ENCODE measurements at places on chromosomes 3 and 15.

DNA sequence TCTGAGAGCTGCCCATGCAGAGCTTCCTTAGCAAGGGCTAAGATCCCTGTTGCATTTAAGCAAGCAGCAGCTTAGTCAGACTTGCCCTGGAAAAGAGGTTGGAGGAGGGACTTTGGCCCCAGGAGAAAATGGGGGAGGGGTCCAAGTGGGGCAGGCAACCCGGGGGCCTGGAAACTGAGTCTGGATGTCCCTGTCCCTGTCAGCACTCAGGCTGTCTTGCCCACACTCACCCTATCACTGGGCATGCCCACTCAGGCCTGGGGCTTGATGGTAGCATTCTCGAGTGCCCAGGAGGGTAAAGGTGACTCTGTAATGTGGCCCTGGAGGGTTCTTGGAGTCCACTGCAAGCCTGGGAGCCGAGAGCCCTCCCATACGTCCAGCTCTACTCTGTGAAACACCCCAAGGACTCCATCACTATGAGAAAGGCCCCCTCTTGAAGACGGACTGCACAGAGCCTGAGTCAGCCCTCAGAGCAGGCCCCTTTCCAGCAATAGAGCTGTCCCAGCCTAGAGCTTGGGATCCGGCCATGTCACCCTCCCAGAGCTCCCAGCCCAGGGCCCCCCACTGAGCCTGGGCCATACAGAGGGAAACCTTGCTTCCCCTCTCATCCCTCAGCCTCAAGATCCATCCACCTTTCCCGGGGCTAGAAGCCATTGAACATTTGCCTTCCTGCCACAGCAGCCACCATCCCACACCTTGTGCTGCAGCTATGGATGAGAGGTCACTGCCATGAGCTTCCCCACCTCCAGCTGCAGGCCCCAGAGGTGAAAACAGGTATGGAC is 13.4 kb downstream of the MYL3 start:
- no peak for DNase-seq

- DNase-seq, result no peak
Observed at GRCh38 chr3:184911570-184911969, 99.6 kb downstream of the VPS8 start.

GRCh38 chr3:124760601-124761000 is 30.3 kb downstream of the UMPS start:
- DNase-seq, result no peak

DNA sequence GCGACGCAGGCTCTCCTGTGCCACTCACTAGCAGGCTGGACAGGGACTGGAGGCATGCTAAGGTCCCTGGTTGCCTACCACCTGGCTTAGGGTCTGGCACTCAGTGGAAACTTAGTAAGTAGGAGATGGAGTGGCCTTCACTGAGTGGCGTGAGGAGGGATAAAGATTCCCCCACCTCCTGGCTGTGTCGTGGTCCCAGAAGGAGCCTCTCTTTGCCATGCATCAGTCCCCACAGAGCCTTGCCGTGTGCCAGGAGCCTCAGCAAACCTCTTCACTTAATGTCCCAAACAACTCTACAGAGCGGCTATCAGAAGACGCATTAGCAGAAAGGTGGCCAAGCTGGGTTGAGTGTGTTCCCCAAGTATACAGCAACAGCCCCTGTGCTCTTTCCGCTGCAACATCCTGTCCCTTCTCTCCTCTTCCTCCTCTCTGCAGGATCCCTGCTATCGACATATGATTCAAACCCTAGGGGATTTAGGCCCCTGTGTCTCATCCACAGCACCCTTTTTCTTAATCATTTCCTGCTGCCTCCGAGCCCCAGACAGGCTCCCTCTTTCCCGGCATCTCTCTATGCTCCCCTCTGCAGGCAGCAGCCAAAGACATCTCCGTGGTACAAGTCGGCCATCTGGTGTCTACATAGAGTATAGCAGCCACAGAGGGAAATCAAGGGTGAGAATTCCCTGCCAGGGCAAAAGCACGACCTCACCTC is 66.7 kb downstream of the SLC6A1 start:
- DNase-seq, result no peak

- DNase-seq, result no peak
Observed at GRCh38 chr15:82647045-82647834, at the start of gene CPEB1. CPEB1 (minus strand) TSS chr15:82647363; CDS start chr15:82628459, 18,904 bp downstream.

DNA sequence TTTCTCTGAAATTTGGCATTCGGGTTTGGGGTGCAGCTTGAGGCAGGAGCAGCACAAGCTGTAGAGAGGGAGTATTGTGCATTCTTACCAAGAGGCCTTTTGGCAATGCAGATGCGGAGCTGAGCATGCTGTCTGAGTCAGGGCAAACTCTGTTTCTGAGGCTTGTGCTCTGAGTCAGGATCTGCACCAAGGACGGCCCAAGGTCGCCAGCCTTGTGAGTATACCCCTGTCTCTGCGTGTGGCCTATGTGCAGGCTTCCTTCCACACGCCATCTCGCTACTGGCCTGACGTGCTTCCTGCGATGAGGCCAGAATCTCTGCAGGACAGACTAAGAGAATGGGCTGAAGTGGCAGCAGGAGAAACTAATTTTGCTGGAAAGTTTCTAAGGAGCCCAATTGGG is 83.8 kb upstream of the ROPN1 start:
- no peak for DNase-seq

- DNase-seq, result no peak
Observed at GRCh38 chr3:113607219-113607596, 74.9 kb downstream of the SIDT1 start.

- no peak for DNase-seq
Observed at GRCh38 chr3:2465842-2466241, 367.2 kb downstream of the CNTN4 start.

DNA sequence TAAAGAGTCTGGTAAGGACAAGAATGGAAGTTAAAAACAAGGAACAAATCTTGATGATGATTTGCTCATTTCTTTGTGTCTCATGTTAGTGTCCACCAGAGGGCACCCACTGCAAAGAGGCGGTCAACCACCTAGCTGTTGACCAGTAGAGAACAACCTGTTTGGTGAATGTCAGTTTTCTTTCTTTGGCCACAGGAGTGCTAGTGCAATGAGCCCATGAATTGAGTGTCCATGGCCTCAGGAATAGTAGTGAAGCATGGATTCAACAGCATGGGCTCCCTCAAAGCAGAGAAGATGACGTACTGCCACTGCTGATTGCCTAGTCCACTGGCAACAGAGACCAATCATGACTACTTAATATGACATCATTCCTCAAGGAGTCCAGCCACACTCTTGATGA is 10.7 kb upstream of the CNTN6 start:
- DNase-seq, result no peak

GRCh38 chr3:11072631-11073030 is 80.1 kb downstream of the SLC6A1 start:
- no peak for DNase-seq

DNA sequence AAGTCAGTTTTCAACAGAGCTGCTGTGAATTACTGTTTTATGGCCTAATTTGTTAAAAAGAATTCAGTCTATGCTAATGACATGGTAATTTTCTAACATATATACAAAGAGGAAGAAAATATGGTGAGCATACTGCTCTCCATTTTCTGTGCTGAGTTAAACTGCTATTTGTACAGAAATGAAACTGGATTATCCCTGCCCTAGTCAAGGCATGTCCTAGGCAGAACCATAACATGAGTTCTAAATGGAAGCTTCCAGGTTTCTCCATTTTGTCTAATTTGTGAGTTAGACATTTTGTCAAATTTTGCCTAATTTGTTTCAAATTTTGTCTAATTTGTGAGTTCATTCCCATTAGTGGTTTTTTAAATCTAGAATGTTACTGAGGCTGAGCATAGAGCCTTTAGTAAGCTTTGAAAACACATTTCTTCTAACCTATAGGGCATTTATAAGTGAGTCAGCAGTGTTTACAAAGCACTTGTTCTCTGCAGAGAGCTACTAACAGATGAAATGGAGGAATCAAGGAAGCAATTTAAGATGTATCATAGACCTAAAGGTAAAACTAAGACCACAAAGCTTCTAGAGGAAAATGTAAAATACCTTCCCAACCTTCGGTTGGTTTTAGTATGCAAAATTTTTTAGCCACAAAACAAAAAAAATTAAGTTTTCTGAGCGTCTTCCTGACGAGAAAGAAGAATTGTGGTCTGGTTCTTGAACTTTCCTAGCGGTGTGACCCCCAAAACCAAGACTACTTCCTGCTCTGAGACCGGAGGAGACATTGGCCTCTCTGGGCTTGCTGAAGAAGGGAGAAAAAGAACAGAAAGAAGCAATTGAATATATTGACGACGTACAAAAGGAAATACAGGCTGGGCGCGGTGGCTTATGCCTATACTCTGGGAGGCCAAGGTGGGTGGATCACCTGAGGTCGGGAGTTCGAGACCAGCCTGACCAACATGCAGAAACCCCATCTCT is 9.8 kb downstream of the P2RY14 start:
- no peak for DNase-seq

GRCh38 chr3:135812057-135812456 is 153.5 kb upstream of the PPP2R3A start:
- no peak for DNase-seq

- DNase-seq, result no peak
Observed at GRCh38 chr15:69389426-69389825, 24.7 kb upstream of the KIF23 start.

DNA sequence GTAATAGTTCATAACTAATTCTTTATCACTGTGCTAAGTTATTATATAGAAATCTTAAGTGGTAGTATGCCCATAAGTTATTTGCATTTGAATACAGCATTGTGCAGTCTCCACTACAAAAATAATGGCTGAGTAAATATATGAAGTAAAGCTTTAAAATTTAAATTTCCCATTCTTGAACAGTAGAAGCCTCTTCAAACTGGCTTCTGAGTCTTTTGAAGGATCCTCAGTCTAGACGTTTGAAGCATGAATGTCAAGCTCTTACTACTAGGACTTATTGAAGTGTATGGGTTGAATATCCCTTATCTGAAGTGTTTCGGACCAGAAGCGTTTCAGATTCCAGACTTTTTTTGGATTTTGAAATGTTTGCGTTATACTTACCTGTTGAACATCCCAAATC is 16.3 kb downstream of the MORF4L1 start:
- DNase-seq, result no peak

GRCh38 chr3:178785961-178786360 is 249.7 kb downstream of the KCNMB2 start:
- no peak for DNase-seq

- no peak for DNase-seq
Observed at GRCh38 chr3:61092870-61093269, 158.4 kb downstream of the FHIT start.

- no peak for DNase-seq
Observed at GRCh38 chr3:61848885-61849284, 287.5 kb downstream of the PTPRG start.

DNA sequence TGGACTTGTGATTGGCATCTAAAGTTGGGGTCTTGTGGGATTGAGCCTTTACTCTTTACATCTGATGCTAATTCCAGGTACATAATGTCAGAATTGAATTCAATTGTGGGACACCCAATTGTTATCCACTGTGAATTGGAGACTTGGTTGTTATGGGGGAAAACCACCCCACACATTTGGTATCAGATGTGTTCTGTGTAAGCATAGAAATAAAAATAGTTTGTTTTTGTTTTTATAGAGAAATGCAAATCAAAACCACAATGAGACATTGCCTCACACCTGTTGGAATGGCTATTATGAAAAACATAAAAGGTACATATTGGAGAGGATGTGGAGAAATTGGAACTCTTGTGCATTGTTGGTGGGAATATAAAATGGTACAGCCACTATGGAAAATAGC is 58.5 kb downstream of the CPA3 start:
- no peak for DNase-seq

DNA sequence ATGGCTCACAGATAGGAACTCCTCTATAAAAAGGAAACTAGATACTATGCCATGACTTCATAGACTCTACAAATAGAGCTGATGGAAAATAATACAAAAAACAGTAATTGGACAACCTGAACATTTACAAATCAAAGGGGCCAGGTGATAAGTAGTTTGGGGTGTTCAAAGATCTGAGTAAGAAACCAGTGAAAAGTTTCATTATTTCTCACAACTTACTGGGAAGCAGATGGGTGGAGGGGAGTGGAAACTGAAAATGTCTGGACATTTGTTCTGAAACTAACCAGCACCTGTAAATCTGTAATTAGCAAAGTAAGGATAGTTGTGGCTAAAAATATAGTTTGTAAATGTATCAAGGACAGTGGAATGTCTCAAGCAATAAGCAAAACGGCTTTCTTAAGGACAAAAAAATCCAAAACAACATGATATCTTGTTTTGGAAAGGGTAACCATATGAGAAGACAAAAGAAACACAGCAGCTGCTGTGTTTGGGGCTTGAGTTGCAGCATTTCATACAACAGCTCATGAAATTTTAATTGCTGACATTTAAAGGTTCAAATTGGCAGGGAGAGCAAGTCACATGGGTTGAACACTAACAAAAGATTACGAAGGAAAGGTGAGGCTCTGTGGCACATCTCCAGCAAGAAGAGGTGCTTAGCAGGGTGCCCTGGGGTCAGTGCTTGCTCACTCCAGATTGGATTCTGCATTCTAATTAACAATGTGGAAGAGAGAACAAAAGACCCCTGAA is 26.8 kb upstream of the THBS1 start:
- peak; percentile 78 for DNase-seq

DNA sequence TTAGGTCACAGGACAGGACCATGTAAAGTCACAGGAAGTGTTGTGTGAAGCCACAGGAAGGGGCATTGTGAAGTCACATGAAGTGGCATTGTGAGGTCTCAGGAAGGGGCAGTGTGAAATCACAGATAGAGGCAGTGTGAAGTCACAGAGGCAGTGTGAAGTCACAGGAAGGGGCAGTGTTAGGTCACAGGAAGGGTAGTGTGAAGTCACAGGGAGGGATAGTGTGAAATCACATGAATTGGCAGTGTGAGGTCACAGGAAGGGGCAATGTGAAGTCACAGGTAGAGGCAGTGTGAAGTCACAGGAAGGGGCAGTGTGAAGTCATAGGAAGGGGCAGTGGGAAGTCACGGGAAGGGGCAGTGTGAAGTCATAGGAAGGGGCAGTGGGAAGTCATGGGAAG is 37.9 kb downstream of the GASK1A start:
- no peak for DNase-seq

GRCh38 chr3:167602041-167602440 is 51.7 kb downstream of the WDR49 start:
- DNase-seq, result no peak

GRCh38 chr3:197428117-197428801 is 127.5 kb downstream of the BDH1 start:
- no peak for DNase-seq

- DNase-seq, result no peak
Observed at GRCh38 chr3:183360971-183361624, 67.3 kb downstream of the MCF2L2 start.

All from vagina (tissue), 2 donors.